Amniotic epithelial cell (primary cell): ENCODE measurements at places on chromosomes 5 and 9.

- DNase-seq, result peak; percentile 93
These were observed 77.5 kb downstream of the SLC1A3 start for GRCh38 chr5:36683821-36684434.

- DNase-seq, result no peak
These were observed 316.7 kb downstream of the SLIT3 start for GRCh38 chr5:168984135-168984675.

GRCh38 chr9:28923351-28923750 is 1350.1 kb upstream of the C9orf72 start:
- DNase-seq, result no peak

- no peak for DNase-seq
These were observed 200.5 kb upstream of the SLC27A6 start for GRCh38 chr5:128764601-128765310.

GRCh38 chr5:96904054-96904931 is 28.0 kb downstream of the ERAP2 start:
- peak; percentile 34 for DNase-seq

DNA sequence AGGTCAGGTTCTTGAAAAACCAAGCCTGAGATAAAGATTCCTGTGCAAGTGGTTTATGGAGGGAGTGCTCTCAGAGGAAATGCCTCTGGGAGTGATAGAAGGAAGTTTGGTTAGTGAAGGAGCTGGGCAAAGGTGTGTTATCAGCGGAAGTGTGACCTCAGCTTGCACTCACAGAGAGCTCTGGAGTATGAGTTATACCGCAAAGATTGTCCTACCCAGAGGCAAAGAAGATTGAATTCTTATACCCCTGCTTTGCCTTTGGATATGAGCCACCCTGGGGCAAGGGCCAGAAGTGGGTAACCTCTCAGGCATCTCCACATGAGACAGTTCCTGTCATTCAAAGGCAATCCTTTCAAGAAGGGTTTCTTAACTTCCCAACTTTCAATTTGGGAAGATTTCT is 145.6 kb downstream of the MUSK start:
- peak; percentile 47 for DNase-seq

- no peak for DNase-seq
These were observed 61.0 kb downstream of the SPEF2 start for GRCh38 chr5:35678661-35679060.

GRCh38 chr5:159128070-159128541 is 28.4 kb upstream of the EBF1 start:
- no peak for DNase-seq

DNA sequence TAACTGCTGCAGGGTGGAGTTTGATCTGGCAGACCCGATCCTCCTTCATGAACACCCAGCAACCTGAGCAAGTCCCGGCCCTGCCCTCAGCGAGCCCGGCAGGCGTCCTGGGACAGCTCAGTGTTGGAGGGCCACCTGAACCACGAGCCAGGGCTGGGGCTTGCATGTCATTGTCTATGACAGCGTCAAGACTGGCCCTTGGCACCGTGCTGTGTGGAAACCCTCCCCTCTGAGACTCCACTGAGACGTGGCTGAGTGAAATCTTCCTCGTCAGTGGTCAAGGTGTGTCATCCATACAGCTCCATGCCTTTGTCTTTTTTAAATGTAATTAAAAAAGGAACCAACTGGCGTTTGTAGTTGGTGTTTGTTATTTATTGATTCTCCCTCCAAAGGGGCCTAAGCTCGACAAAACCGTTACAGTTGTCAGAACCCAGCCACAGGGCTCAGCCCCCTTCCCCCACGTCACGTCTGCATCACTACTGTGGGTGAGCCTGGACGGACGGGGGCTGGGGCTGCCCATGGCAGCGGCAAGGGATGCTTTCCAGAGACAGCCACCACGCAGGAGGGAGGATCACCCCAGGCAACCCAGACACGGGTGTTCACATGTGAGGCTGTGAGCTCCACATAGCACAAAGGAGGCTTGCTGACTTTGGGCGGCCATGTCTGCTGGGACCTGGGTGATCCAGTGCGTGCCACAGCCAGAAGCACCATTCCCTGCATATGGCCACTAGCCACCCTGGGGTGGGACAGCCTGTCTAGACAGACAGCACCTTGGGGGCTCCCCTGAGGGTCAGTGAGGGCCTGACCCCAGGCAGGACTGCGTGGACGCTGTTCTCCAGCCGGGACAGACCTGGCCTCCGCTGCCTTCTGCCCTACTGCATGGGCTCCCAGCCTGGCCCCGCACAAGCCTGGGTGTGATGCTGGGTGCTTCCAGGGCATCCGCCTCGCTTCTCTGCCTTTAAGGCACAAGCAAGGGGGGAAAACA is 7.3 kb downstream of the UCK1 start:
- DNase-seq, result no peak

GRCh38 chr9:34332076-34332964 is 3.0 kb downstream of the NUDT2 start:
- DNase-seq, result peak; percentile 50

GRCh38 chr9:100357501-100357900 is 4.8 kb upstream of the TEX10 start:
- no peak for DNase-seq

DNA sequence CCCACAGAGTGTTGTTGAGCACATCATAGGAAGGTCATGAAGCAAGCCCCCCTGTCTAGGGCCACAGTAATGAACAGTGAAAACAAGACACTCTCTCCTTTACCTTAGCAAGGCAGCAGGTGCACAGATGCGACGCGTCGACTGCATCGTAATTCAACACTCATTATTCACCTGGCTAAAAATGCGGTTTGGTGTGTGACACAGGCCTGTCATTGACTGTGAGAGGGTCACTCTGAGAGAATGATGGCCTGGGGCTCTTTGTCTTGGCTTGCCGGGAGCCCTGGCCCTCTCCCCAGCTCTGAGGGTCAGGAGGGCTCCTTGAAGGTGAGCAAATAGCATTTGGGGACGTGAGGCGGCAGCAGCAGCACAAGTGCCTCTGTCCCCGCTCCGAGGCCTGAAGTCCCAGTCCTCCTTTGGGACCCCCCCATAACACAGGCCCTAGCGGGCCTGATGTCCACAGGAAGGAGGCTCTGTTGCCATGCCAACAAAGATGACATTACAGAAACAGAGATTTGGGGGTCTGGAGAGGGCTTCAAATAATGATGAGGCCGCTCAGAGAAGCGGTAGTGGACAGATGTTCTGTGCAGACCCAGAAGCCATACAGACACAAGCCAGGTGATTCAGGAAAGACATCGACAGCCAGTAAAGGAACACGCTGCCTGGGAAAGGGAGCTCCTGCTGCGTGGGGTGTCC is 46.7 kb downstream of the SHB start:
- no peak for DNase-seq

- no peak for DNase-seq
These were observed 244.5 kb downstream of the ZSWIM6 start for GRCh38 chr5:61576556-61576955.

DNA sequence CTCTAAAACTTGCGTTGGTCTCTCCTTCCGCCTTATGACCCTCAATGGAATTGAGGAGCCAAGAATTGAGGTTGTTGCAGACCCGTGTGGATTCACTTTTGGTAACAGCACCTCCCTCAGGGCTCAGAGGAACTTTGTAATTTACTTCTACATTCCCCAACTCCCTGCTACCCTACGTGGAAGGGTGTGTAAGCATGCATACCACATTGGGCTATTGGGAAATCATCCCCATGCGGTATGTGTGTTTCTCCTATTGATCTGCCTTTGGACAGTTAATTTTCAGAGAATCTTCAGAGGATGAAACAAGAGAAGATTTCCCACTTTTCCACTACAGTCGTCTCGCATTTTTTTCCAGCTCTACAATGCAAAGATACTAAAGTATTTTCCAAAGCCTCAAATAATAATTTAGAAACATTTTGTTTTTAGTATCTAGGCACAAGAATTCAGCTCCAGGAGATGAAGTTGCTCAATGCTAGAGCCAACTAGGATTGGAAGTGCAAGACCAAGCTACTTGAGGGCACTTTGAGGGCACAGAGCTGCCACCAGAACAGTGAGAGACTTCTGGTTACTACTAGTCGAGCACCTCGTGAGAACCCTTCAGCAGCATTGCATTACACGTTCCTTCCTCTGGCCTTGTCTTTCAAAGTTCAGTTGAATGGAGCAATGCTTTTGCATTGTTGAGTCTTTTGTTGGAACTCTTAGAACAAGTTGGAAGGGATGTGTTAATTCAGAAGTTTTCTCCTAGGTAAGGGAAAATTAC is 3.4 kb downstream of the C1QTNF3 start:
- DNase-seq, result no peak

DNA sequence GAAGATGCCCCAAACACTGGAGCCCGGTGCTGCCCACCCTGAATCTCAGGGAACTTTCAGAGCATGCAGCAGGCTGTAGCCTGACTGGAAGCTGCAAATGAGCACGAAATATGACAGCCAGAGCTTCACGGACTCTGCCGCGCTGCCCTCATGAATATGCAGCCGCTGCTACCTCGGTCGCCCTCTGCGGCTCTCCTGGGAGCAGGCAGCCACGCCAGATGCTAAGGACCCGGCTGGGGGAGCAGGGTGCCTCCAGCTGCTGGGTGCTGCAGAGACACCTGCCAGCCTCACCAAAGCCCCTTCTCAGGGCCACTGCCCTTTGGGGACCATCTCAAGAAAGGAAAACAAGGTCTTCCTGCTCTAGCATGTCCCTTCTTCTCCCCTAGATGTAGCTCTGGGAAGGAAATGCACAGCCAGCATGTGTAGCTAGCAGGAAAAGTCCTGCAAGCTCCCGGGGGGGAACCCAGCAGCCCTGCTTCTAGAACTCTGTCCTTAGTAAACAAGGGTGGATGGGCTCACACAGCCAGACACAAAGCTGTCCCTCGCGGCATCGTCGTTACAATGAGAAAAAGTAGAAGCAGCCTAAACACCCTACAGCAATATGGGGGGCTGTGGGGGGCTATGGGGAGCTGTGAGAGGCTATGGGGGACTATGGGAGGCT is 56.8 kb upstream of the OLFM1 start:
- no peak for DNase-seq

DNA sequence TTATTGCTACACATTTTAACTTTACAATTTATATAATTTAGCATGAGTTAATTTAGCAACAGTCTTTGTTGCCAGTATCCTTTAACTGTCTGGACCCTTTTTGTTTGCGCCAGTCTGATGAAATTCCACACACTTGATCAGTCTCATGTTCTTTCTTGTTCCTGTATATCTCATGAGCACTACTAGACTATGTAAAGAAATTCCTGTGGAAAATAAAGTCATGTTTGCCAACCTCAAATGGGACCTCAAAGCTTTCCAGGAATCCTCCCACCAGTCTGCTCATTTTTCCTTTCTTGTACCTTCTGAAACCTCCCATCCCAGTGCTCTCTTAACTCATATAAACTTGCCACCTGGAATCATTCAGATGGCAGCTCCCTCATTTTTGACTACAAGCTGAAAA is 8.0 kb downstream of the DMXL1 start:
- peak; percentile 84 for DNase-seq

DNA sequence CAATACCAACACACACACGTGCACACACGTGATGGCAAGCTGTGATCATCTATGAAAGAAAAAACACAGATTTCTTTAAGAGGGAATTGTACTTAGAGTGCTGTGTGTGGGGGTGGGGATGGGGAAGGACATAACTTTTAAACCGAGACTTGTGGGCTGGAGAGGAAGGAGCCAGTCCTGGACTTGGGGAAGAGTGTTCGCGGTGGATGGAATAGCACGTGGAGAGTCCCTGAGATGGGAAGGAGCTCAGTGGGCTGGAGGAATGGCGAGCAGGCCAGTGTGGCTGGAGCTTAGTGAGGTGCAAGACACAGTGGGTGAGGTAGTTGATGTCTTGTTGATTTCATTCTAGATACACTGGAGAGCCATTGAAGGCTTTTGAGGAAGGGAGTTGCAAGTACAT is 78.5 kb downstream of the RGS3 start:
- no peak for DNase-seq

- DNase-seq, result peak; percentile 65
These were observed 23.6 kb downstream of the PCDHGC5 start for GRCh38 chr5:141512390-141512910.

DNA sequence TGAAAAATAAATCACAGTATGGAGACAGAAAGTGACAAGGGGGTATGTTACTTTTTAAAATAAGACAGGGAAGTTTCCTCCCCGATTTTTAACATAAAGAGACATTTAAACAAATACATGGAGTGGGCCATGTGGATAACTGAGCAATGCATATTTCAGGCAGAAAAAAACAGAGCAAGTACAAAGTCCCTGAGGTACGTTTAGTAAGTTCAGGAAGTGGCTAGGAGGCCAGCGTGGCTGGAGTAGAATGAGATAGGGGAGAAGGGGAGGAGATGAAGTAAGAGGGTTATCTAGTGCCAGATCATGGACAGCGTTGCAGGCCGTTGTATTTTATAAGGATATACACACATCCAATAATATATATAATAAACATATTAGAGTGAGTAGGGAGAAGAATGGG is 84.2 kb upstream of the ELL2 start:
- no peak for DNase-seq

DNA sequence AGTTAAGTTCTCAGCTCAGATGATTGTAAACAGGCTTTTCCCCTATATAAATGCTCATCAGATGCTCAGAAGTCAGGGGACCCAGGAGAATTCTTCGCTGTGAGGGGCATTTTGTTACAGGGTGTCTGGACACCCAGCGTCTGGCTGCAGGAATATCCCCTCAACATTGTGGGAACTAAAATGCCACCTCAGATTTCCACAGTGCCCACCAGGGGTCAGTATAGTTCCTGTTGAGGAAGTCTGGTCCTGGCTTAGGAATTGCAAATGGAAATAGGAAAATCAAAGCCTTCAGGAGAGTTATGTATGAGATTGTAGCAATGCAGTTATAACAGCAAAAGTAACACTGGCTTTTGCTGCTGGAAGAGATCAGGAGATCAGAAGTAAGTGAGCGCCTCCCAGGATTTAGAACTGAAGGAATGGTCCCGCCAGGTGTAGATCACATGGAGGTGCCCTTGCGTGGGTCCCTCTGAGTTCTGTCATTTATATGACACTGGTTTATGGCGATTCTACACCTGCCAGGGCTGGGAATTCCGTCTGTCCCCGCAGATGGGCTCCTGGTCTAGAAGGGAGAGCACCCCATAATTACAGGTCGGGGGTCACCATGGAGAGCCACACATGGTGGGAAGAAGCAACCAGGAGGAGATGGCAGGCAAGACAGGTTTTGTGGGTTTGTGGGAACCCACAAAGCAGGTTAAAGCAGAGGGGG is 47.1 kb upstream of the CTSL start:
- peak; percentile 68 for DNase-seq

GRCh38 chr5:61842840-61843239 is 463.2 kb upstream of the KIF2A start:
- no peak for DNase-seq

DNA sequence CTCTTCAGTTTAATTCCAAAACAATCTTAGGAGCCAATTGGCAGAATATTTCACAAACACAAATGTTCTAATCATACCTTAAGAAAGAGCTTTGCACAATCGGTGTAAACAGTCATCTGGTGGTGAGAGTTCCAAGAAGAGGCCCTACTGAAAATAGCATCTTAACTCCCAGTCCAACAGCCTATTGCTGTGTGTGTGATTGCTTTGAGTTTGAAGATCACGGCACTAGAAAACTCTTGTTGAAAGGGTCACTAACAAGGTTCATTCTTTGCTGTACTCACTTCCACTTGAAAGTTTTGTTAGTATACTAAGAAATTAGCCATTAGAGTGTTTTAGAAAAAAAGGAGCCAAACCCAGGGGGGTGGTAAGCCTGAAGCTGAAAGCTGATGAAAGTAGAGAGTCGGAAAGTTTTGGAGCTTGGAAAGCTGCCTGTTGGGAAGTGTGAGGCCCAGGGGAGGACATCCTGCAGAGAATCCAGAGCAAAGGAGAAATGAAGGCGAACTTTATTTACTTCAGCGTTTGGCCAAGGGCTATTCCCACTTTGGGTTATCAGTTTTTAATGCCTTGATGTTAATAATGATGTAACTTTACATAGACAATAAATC is 180.3 kb upstream of the GHR start:
- DNase-seq, result no peak
